ENCODE measurements at places on chromosomes 4 and X. TPM values are rescaled to one million over a fixed set of nuclear protein-coding genes. Genes with fewer than 3 reads are reported as not detected.

RIBC1 gene
- total RNA-seq, result 0.30 TPM

SPANXD gene
- not detected for total RNA-seq

CLNK gene
- not detected for total RNA-seq

USP17L22 gene
- not detected for total RNA-seq

AVPR2 gene
- not detected for total RNA-seq

GYPB gene
- not detected for total RNA-seq
